Activated naive CD8-positive, alpha-beta T cell treated with anti-CD3 and anti-CD28 coated beads for 36 hours (primary cell): ENCODE measurements at places on chromosomes 2 and 18.

- DNase-seq = no peak
Measured at GRCh38 chr2:128271597-128271910, 47.1 kb downstream of the HS6ST1 start.

DNA sequence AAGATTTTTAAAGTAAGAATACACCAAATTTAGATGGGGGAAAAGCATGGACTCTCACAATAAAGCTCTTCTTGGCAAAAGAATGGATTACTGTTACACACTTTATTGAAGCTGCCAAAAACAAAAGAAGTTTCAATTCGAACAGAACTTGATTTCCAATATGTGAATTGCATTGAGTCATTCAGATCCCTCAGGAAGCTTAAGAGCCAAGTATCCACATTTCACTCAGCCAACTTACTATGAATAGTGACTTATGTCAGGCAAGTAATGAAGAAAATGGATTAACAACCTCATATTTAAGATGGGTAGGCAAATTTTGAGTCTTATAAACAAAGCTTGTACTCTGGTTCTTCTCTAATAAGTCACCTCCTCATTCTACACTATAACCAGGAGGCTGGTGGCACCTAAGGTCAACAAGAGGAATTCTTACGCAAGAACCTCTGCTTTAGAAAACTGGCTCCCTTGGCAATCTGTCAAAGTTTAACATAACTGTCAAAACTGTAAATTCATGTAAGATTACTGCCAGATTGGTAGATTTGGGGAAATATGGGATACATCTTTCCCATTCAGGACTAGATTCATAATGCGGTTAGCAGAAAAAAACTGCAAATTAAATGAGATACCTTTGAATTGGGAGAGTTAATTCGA, 6.0 kb downstream of the HADHA start:
- no peak for DNase-seq

GRCh38 chr2:185188656-185189055, 549.9 kb upstream of the FSIP2 start:
- no peak for DNase-seq

DNA sequence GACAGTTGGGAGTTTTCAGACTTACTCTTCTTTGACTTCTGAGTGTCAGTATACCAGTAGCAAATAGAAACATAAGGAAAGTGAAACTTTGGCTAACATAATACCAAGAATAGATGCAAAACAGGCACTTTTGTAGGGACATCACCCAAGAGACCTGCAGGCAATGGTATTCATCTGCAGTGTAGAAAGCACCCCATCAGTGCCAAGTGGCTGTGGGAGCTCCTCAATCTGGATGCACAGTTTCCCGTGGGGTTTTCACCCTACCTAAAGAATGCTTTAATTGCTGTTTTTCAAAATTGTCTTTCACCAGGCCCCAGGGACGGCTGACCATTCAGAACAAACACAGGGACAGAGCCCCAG, 96.6 kb upstream of the GPR45 start:
- no peak for DNase-seq

DNA sequence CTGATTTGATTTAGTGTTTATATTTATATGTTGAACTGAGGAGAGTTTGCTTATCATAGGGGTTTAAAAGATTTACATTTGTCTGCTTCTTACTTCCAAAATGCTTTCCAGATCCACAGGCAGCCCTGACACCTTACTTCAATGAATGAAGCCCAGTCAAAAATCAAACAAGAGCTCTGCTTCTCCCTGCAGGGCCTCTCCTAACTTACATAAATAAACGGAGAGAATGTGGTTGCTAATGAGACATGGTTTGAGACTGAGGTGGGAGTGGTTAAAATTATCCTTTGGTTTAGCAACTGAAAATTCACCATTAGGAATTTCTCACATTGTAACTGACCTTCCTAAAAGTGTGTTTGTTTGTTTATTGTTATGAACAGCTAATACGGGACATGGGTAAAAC, 612.3 kb upstream of the FANCL start:
- DNase-seq = no peak

- peak; percentile 9 for DNase-seq
Measured at GRCh38 chr2:7031547-7032245, 114.5 kb downstream of the RNF144A start.

GRCh38 chr18:35969676-35970075, 2.8 kb upstream of the RMP24 start:
- no peak for DNase-seq

DNA sequence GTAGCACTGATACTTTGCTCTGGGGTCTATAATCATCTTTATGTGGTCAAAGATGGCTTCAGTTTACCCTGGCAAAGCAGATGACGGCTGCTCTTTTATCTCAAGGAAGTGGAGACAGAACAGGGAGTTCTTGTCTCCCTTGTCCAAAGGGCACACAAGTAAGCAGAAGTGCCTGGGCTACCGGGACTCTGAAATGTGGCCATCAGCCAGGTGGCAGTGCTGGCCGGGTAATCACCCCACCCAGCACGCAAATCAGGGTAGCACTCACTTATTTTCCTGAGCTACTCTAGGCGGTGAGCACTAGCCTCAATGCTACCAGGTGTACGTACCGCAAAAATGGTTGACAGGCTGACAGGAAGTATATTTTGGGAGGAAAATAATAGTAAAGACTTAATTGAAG, 119.7 kb upstream of the ETAA1 start:
- no peak for DNase-seq

DNA sequence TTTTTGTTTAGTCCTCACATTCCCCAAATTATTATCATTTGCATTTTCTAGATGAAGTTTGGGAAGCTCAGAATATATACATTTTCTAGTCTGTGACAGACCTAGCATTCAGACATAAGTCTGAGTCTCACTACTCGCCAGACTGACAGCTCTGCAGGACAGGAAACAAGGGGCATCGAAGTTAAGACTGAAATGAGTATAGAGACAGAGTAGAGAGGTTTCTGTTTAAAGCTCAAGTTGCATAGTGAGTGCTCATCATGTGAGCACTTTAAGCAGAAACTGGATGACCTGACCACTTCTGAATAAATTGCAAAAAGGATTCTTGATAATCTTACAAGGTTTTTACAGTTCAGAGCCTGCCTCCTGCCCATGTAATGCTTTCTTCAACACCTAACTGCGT, 1.1 kb downstream of the HADHB start:
- no peak for DNase-seq

GRCh38 chr2:191714925-191715324, 37.0 kb downstream of the NABP1 start:
- no peak for DNase-seq

GRCh38 chr2:66633631-66634030, 198.7 kb downstream of the MEIS1 start:
- no peak for DNase-seq

GRCh38 chr2:70692256-70692655, 75.7 kb downstream of the ADD2 start:
- no peak for DNase-seq

DNA sequence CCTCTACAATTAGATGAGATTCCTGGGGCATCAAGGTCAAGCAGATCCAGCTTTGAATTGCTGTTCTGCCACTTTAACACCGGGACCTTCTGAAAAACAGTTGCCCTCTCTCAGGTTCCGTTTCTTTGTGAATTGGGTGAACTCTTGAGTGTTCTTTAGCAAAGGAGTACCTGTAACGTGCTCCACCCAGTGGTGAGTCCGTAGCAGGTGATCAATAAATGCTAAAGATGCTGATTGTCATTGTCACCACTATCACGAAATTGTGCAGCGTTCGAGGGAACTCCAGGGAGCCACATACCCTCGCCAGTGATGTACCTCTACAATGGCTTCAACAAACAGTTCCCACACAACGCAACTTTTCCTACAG, 81.9 kb downstream of the TCF7L1 start:
- no peak for DNase-seq

DNA sequence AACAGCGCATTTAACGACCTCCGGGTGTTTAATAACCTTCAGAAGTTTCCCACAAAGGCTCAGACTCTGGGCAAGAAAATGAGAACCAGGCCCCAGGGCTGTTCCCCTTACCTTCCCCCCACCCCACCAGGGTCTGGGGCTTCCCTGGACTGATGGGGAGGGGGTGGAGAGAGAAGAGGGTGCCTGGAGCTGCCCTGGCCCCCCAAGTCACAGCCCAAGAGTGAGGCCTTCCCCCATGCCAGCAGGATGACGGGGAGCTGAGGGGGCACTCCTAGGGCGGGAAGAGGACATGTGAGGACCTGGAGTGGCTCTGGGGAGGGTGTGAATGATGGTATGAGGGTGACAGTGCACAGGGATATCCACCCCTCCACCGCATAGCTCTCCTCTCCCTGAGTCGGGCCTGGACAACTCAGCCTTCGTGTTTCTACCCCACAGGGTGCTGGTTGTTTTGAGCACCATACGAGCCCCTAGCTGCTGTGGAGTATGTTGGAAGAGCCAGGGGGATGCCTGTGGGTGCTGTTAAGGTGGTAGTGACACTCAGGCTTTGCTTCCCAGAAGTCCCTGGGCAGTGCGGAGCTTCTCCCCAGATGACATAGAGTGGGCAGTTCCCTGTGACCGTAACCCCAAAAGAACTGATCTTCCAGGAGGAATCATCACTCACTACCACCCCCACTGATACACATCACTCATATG, 3.9 kb downstream of the PKDCC start:
- DNase-seq = no peak

DNA sequence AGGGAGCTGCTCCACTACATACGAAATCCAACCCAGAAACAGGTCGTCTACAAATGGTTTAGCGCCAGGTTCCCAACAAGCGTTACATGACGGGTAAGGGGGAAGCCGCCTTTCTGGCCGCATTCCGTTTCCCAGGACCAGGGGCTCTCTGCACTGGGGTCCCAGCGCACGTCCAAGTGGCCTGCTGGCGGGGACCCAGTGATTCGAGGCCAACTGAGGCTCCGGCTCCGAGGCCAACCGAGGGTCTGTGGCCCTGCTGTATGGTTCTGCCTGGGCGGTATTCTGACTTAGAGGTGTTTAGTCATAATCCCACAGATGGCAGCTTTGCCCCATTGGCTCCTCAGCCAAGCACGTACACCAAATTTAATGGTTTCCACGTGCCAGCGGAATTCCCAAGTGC, 127.2 kb downstream of the PKP4 start:
- no peak for DNase-seq

- DNase-seq = no peak
Measured at GRCh38 chr2:134348239-134348638, 94.4 kb downstream of the MGAT5 start.

GRCh38 chr18:25896956-25897355, 193.5 kb downstream of the SS18 start:
- DNase-seq = no peak

GRCh38 chr2:122414902-122415301, 659.5 kb downstream of the TSN start:
- no peak for DNase-seq

- no peak for DNase-seq
Measured at GRCh38 chr18:47284721-47285395, 33.4 kb upstream of the SKOR2 start.

DNA sequence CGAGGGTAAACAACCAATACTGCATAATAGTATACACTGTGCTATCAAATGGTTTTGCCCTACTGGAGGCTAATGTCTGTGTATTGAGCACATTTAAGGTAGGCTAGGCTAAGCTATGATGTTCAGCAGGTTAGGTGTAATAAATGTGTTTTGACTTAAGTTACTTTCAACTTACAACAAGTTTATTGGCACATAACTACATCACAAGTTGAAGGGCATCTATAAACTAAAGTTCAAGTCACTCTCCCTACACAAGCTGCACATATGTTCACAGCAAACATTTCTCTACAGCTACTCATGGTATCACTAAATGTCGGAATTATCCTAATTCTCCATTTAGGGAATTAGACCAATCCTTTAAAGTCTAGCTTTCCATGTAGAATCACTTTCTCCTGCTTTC, 11.4 kb downstream of the ARL5A start:
- DNase-seq = no peak

DNA sequence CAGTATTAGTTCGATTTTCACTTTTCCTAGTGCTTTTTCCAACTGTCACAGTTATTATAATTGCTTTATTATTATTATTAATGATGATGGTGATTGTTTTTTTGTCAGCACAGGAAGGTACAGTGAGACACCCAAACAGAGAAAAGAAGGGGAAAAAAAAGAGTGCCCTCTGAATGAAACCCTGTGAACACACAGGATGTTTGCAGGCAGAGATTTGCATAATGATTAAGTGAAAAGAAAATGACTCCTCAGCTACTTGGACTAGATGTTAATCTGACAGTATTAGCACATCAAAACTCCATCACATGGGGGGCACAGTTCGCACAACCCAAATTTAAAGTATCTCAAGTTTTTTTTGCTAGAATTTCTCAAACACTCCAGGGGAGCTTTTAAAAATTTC, 32.9 kb downstream of the ADD2 start:
- no peak for DNase-seq

- DNase-seq = no peak
Measured at GRCh38 chr2:18399601-18400000, 160.9 kb downstream of the RDH14 start.

DNA sequence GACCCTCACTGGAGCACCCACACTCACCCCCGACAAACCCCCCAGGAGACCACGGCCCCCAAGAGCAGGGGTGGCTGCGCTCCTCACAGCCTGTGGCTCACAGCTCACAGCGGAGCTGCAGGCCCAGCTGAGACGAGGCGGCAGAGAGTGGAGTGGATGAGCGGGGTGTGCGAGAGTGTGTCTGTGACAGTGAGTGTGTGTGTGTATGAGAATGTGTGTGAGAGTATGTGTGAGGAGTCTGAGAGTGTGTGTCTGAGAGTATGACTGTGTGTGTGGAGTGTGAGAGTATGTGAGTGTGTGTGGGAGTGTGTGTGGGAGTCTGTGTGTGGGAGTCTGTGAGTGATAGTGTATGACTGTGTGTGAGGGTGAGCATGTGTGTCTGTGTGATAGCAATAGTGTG, 55.3 kb upstream of the ID2 start:
- no peak for DNase-seq

DNA sequence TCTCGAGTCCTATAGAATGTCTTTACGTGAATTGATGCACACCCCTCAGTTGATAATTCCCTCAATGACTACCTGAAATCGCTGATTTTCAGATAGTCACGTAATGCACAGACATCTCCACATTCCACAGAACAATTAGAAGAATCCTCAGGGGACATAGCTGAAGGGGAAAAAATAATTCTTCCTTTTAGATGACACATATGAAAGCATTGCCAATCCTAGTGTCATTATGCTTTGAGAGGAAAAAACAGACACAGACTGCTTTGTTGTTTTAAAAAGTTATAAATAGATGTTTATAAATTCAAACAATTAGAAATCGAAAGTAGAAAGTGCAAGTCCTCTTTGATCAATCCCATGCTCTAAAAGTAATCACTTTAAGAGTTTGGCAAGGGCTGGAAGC, 100.6 kb upstream of the FN1 start:
- DNase-seq = no peak

- no peak for DNase-seq
Measured at GRCh38 chr18:60295674-60296073, 76.9 kb downstream of the MC4R start.

GRCh38 chr2:191032588-191033429, 18.8 kb upstream of the STAT1 start:
- no peak for DNase-seq

DNA sequence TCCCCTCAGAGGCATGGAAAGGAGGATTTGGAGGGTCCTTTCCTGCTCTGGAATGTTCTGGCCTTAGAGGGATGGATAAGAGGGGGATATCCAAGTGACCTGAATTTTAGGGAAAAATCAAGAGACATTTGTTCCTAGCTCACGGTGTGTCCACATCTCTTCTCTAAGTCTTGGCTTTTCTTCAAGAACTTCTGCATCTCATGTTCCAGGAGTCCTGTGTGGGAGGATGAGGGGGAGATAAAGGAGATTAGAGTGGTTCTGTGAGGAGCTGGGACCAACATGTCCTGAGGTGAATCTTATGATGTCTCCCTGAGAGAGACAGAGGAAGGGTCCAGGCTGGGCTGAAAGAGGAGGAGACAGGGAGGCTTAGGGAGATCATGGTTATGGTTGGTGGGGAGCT, 11.7 kb downstream of the EMX1 start:
- DNase-seq = no peak

- no peak for DNase-seq
Measured at GRCh38 chr2:39150890-39151497, 30.1 kb upstream of the SOS1 start.
